Osteoblast (primary cell): ENCODE measurements at places on chromosomes 2 and 18.

- DNase-seq = no peak
These were observed 243.8 kb downstream of the TSN start for GRCh38 chr2:121999264-121999663.

GRCh38 chr2:152635635-152636298 lies 81.5 kb downstream of the PRPF40A start:
- peak; percentile 89 for DNase-seq

DNA sequence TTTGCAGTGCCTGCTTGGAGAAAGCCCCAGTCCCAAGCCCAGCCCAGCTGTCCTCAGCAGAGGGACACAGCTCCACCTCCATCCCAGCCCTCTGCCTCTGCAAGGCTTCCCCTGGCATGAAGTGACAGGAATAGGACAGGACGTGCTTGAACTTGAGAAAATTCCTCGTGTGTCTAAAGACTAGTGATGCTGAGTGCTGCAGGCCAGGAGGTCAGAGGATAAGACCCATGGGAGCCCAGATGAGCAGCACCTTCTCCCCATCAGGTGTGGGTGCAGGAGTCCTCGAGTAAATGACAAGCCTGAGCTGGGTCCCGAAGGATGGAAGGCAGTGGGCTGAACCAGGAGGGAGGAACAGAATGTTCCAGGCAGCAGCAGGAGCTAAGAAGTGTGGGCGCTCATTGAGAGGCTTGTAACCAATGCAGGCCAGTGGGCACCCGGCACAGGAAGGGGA lies 67.8 kb upstream of the UXS1 start:
- DNase-seq = no peak

GRCh38 chr2:219916726-219917440 lies 289.5 kb downstream of the SLC4A3 start:
- no peak for DNase-seq

DNA sequence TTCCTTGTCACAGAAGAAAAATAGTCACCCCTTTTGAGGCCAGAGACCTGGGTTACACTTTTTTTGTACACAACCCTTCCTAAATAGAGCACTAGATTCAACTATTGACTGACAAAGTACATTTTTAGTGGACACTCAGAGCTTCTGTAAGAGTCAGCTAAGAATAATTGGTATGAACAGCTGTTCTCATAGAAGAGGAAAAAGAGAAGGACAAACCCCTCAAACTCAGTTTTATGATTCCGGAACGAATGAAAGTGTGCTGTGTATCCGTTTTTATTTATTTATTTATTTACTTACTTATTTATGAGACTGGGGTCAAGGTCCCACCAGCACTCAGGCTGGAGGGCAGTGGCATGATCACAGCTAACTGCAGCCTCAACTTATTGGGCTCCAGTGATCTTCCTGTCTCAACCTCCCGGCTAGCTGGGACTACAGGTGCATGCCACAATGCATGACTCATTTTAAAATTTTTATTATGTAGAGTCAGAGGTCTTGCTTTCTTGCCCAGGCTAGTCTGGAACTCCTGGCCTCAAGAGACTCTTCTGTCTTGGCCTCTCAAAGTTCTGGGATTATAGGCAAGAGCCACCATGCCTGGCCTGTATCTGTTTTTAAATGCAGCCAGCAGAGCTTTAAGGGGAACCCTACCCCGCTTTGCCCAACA lies 36.0 kb upstream of the FZD5 start:
- DNase-seq = no peak

DNA sequence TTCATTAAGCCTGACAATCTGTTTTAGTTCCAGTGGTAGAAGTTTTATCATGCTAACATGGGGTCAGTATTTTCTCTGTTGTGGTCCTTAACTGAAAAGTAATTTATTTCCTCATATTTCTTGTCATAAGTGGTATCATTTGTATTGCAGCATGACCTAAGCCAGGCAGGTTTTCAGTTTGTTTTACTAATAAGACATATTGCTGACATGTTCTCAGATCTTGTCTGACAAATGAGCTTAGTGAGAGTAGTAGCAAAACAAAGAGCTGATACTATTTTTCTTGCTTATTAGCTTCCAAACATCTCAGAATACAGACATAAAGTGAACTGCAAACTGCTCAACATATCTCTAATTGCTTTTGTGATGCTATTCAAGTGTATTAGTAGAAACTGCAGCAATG lies 293.6 kb downstream of the DSEL start:
- no peak for DNase-seq

GRCh38 chr2:221318376-221319130 lies 253.6 kb downstream of the EPHA4 start:
- DNase-seq = no peak

GRCh38 chr2:200353874-200354273 lies 47.4 kb downstream of the SPATS2L start:
- DNase-seq = no peak

DNA sequence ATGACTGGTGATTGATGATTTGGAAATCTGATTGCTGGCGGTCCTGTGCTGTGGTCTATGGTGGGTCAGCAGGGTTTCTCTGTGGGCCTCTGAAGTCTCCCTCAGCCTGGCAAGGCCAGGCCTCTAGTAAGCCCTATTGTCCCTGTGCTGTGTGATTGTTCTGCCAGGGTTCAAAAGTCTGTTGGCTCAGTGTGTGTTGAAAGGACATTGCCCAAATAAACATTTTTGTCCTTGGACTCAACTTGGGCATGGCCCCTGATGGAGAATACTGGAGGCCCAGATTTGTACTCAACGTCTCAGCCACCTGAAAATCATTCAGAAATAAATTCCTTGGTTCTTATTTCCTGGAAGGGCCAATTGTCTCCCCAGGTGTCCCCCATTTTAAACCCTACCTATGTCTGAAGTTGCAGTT lies 74.4 kb downstream of the MAP4K4 start:
- no peak for DNase-seq

- peak; percentile 73 for DNase-seq
These were observed 249.9 kb downstream of the PLCL1 start for GRCh38 chr2:198054299-198054698.

GRCh38 chr2:24493713-24494112 lies 2.7 kb downstream of the NCOA1 start:
- DNase-seq = peak; percentile 45

DNA sequence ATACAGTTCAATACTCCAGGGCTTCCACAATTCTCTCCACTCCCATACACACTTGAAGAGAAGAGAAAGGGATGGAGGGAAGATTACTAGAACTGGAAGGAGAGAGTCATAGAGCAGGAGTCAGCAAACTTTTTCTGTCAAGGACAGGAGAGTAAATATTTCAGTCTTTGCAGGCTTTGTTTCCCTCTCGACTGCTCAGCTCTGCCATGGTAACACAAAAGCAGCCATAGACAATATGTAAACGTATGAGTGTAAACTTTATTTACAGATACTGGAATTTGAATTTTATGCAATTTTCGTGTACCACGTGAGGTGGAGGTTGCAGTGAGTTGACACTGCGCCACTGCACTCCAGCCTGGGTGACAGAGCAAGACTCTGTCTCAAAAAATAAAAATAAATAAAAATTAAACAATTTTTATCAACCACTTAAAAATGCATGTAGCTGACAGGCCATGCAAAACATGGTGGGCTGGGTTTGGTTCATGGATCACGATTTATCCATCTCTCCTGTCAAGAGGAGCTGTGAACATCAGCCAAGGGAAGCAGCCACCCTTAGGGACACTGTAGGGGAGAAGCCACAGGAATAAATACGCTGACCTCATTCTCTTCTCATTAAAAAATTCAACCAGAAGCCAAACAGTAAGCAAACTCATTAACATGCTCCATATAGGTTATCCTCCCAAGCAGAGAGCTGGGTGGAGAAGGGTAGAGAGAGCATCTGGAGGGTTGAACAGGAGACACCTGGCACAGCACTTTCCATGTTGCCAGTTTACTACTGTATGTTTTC lies 266.4 kb upstream of the FN1 start:
- no peak for DNase-seq

- DNase-seq = peak; percentile 76
These were observed 35.4 kb downstream of the ANKRD29 start for GRCh38 chr18:23627321-23627720.

DNA sequence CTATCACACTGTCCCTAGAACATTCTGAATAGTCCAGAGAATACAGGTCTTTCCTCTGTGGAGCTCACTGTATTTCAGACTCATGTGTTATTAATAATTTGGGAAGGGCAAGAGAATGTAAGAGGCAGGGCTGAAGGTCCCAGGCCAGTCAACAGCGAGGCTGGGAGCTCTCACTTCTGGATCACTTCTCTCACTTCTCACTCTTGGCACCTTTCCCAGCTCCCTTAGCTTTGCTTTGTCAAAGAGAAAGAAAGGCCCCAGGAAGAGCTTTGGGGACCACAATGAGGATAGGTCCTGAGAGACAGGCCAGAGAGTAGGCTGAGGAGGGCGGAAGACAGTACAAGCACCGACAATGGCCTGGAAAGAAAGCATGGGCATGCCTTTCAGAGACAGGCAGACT lies 11.2 kb downstream of the EFR3B start:
- DNase-seq = no peak

- peak; percentile 63 for DNase-seq
These were observed 22.0 kb downstream of the KATNAL2 start for GRCh38 chr18:46939337-46939963.

DNA sequence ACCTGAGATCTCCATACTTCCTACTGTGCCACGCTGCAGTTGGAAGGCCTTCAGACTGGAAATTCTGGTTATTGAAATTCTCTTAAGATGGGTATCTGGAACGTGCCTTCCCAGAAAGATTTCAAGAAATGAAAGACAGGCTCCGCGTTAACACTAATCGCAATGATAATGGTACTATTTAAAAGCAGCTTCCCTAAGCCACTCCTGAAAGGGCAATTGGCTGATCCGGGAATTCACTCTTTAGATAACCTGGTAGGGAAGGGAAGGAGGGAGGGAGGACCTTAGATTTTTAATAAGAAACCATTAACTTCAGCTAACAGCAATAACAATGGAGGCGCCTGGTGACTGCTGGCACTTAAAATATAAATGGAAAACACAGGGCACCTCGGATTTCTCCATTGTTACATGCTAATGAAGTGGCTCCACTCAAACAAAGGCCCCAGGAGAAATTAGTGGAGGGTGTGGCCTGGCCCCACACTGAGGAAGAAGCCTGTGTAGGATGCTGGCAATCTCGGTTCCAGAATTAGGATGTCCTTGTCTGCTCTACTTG lies 22.5 kb upstream of the MTA3 start:
- no peak for DNase-seq
